ENCODE measurements at places on chromosomes 6 and 20. TPM values are rescaled to one million over a fixed set of nuclear protein-coding genes. Genes with fewer than 3 reads are reported as not detected.

DNA sequence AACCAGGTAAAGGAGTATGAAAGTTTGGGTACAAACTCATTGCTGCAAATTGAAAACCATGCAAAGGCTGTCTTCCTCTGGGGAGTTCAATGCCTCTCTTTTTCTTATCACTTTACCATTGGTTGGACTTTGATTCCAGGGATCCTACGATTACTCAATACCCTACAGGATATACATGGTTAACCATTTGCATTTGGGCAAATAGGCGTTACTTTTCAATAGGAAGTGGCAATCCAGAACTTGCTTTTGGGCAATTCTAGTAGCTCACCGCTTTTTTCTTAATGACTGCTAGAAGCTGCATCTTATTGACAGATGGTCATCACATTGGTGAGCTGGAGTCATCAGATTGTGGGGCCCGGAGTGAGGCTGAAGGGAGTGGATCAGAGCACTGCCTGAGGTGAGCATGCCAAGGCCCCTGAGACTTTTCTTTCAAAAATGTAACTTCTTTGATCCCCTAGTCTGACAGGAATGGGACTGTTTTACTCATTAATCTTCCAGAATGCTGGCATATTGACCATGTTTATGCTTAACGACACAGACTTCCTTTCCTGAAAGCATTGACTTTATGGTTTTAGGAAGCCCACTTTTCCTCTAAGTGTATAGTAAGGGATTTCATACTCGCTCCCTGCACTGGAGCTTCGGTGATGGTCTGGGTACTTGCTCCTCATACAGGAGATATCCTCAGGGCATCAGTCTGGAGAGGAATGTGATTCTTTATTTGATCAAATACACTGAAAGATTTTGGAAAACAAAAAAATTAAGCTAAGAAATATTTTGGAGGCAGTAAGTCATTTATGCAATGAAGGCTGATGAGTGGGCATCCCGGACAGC, at the start of gene CCR6:
TSS of gene CCR6 (plus strand) at position 270 of the 831 bp plus-strand sequence. CDS start 13,039 bp downstream, outside the sequence.
- H3K4me1 ChIP-seq = no peaks in the 10 kb centered on the region
- no peak for DNase-seq
- H3K4me3 ChIP-seq = no peak within 1 kb of the TSS
- H3K27ac ChIP-seq = no peak within 1 kb of the TSS

DNA sequence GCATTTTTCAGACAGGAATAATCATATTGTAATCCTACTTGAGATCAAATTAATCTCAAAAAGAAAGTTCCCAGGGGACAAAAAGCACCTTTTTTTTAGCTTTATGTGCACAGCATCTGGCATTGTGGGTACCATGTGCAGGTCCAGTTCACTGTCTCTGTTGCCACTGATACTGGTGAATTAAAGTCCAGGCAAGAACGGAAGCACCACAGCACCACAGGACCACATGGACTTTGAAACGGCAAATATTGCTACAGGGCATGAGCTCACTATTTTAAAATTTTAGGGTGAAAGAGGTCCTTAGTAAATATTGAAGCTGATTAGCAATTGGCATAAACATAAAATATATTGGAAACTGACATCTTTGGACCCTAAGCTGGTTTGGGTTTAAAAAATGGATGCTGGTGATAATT, 709.0 kb downstream of the EPM2A start:
- H3K4me3 ChIP-seq = no peak overlapping the region
- DNase-seq = no peak
- H3K27ac ChIP-seq = no peak overlapping the region
- no peaks in the 10 kb centered on the region for H3K27me3 ChIP-seq

DNA sequence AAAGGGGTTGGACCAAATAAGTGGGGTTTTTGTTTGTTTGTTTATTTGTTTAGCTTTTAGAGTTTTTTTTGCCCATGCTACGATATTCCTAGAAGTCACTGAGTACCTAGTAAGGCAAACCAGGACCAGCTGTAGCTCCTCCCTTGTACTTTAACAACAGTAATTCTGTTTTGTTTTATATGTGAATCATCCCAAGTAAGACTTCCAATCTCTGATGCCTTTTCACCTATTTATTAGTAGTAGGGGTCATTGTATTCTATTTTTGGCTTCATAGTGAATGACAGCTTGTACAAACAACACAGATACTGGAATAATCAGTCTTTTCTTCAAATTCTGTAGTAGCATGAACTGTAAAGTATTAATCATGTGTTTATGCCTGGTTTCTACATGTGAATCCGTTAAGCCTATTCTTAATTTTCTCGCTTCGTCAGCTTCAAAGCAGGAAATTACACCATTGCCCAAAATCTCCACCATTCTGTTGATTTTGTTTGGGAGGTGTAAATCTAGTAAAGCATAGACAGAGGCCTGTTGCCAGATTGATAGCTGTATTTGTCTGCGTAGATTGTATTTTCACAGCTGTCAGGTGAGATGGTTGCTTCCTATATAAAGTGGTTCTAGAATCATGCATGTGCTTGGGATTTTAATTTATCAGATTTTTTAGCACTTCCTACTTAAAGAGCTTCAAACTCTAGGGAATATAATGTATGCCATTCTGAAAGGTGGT, 151.5 kb upstream of the FLRT3 start:
- no peaks in the 10 kb centered on the region for H3K36me3 ChIP-seq
- no peak overlapping the region for H3K4me3 ChIP-seq
- no peaks in the 10 kb centered on the region for H3K4me1 ChIP-seq
- no peaks in the 10 kb centered on the region for H3K27me3 ChIP-seq
- DNase-seq = no peak

GRCh38 chr6:89643406-89643805, 4.9 kb upstream of the LYRM2 start:
- H3K4me3 ChIP-seq = no peak overlapping the region
- no peaks in the 10 kb centered on the region for H3K27me3 ChIP-seq
- no peak for DNase-seq
- no peak overlapping the region for H3K27ac ChIP-seq
- peaks cover 6% of the 10 kb centered on the region for H3K4me1 ChIP-seq
- peaks cover 53% of the 10 kb centered on the region for H3K36me3 ChIP-seq

DNA sequence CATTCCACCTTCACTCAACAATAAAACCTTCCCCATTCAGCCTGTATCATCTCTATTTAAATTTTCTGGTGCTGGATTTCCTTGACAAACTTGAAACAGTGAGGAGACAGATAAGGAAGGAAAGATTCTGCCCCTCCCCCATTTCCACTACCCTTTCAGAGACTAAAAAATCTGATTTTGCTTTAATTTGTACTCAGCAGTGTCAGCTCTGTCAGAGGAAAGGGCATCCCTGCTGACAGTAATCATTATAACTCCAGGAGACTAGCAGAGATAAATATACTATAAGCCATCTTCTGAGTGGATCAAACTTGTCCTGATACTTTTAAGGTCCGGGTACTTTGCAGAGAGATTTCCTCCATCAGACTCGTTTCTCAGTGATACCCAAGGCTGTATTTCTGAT, 155.6 kb downstream of the SAMD5 start:
- DNase-seq = no peak
- no peak overlapping the region for H3K4me3 ChIP-seq
- no peaks in the 10 kb centered on the region for H3K4me1 ChIP-seq
- no peak overlapping the region for H3K27ac ChIP-seq

- H3K4me1 ChIP-seq = no peaks in the 10 kb centered on the region
- no peaks in the 10 kb centered on the region for H3K27me3 ChIP-seq
- no peaks in the 10 kb centered on the region for H3K36me3 ChIP-seq
- no peak overlapping the region for H3K27ac ChIP-seq
- DNase-seq = no peak
Observed at GRCh38 chr6:894274-894673, 201.3 kb upstream of the EXOC2 start.

DNA sequence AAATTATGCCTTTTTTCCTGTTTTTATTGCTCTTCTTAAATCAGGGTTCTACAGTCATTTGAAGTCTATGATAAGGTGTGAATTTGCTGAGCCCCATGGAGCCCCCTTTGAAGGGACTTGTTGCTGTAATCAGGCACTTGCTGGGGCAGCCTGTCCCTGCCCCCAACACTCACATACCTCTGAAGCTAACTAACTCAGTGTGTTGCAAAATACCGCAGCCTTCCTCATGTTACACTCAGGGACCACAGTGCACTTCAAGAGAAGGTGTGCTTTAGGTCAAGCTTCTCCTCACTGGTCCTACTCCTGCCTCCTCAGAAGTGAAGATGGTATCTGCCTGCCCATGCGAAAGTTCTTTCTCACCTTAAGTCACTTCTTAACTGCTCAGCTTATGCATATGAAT, 66.1 kb upstream of the GLP1R start:
- no peaks in the 10 kb centered on the region for H3K4me1 ChIP-seq
- H3K27me3 ChIP-seq = no peaks in the 10 kb centered on the region
- DNase-seq = no peak
- no peak overlapping the region for H3K4me3 ChIP-seq

DNA sequence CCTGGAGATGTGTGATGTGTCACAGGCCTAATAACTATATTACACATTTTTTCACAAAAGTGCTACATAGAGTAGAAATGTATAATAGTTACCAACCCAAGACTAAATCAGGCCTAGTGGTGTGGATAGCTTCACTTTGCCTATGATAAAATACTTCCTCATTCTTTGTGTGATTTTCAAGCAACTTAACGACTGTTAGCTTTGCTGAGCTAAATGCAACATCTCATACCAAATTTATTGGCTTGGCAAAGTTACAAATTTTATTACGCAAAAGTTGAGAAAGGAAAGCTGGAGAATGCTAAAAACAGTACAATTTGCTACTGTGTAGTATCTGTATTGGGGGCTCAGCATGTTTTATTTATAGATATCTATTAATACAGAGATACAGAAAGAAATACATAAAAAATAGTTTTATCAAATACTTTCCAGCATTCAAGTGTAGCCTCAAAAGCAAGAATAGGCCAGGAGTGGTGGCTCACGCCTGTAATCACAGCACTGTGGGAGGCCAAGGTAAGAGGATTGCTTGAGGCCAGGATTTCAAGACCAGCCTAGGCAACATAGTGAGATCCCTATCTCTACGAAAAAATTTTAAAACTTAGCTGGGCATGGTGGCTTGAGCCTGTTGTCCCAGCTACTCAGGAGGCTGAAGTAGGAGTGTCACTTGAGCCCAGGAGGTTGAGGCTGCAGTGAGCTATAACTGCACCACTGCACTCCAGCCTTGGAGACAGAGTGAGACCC, 3.6 kb upstream of the EDN1 start:
- H3K4me3 ChIP-seq = no peak overlapping the region
- peaks cover 8% of the 10 kb centered on the region for H3K4me1 ChIP-seq
- H3K27me3 ChIP-seq = no peaks in the 10 kb centered on the region
- DNase-seq = no peak
- peak overlapping the region; percentile 81 for H3K27ac ChIP-seq
- no peaks in the 10 kb centered on the region for H3K36me3 ChIP-seq

GRCh38 chr6:54291146-54291545, 17.1 kb upstream of the TINAG start:
- H3K4me1 ChIP-seq = no peaks in the 10 kb centered on the region
- no peak for DNase-seq
- no peaks in the 10 kb centered on the region for H3K27me3 ChIP-seq
- no peak overlapping the region for H3K27ac ChIP-seq
- no peak overlapping the region for H3K4me3 ChIP-seq

DNA sequence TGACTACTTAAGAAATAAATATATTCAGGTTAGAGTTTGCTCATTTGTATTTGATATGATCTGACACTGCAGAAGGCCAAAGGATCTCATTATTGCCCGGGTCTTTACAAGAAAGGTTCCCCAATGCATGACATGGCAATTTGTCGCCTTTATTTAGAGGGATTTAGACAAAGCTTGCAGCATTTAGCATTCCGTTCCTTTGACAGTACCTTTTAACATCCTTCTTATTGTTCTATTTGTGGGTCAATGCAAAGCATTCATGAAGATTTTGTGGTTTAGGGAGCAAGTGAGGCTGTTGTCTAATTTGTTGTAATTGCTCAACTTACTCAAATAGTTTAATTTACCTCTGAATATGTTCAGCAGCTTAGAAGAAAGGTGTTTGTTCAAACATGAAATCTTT, 230.8 kb upstream of the FLRT3 start:
- no peak for DNase-seq
- H3K4me1 ChIP-seq = no peaks in the 10 kb centered on the region
- H3K27ac ChIP-seq = no peak overlapping the region
- no peak overlapping the region for H3K4me3 ChIP-seq
- H3K27me3 ChIP-seq = no peaks in the 10 kb centered on the region

DNA sequence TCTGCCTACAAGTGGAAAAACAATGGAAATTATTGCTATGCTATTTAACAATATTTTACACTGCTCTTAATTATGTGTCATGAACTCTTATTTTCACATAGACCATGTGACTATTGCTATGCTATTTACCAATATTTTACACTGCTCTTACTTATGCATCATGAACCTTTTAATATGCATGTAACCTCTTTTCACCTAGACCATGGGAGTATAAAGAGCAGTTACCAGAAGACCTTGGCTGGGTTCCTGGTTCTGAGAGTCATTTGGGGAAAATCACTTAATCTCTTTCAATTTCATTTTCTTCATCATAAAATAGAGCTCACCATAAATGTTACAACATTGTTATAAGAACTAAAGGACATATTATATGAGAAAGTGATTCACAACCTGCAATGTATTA, 223.8 kb upstream of the RNF217 start:
- H3K36me3 ChIP-seq = no peaks in the 10 kb centered on the region
- no peak overlapping the region for H3K27ac ChIP-seq
- no peak overlapping the region for H3K4me3 ChIP-seq
- no peaks in the 10 kb centered on the region for H3K4me1 ChIP-seq

- no peaks in the 10 kb centered on the region for H3K36me3 ChIP-seq
- H3K27ac ChIP-seq = no peak overlapping the region
- no peak overlapping the region for H3K4me3 ChIP-seq
- DNase-seq = no peak
- peaks cover 26% of the 10 kb centered on the region for H3K4me1 ChIP-seq
- no peaks in the 10 kb centered on the region for H3K27me3 ChIP-seq
Observed at GRCh38 chr6:108637963-108638362, 77.2 kb downstream of the FOXO3 start.

Gene SNX5
- total RNA-seq = 177 TPM

Gene KCNK15
- 1.0 TPM for total RNA-seq

Gene PKHD1
- 0.46 TPM for total RNA-seq

Gene DDX27
- 30.8 TPM for total RNA-seq

Gene TXLNB
- 1.0 TPM for total RNA-seq

Gene FKBP5
- 196 TPM for total RNA-seq

All from upper lobe of left lung (tissue), 6 donors.